CD14-positive monocyte (primary cell): ENCODE measurements at places on chromosomes 2 and 18. TPM values are rescaled to one million over a fixed set of nuclear protein-coding genes. Genes with fewer than 3 reads are reported as not detected.

DNA sequence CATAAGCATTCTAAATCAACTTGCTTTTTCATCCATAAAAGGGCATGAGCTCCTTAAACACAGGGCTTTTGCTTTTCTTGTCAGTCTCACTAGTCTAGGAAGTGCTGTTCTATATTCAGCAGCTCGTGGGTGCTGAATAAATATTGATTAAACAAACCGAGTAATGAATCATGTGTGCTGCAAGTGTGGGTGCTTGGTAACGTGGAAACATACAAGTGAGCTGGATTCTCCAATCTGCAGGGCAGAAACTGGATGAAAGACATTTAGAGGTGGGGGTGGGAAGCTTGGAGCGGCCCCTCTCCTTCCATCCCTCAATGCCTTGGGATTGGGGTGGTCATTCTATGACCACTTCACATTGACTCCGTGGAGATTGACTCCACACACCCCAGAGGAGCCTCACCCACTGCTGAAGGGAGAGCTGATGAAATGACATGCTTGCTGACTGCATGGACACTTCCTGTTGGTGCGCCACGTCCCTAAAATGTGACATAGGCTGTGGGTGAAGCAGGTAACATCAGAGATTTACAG, 114.6 kb downstream of the DOCK10 start:
- peaks cover 11% of the 10 kb centered on the region for H3K36me3 ChIP-seq
- H3K4me1 ChIP-seq = peaks cover 99% of the 10 kb centered on the region

GRCh38 chr2:33443274-33443829, 33.1 kb upstream of the RASGRP3 start:
- no peak for DNase-seq
- no peaks in the 10 kb centered on the region for H3K27me3 ChIP-seq
- no peak overlapping the region for H3K4me3 ChIP-seq
- no peaks in the 10 kb centered on the region for H3K36me3 ChIP-seq

HOXD1 gene
- not detected for polyA plus RNA-seq

EVA1A gene
- polyA plus RNA-seq = not detected

CD207 gene
- polyA plus RNA-seq = not detected

SKA1 gene
- polyA plus RNA-seq = 0.17 TPM

TUBA3E gene
- not detected for polyA plus RNA-seq

GRCh38 chr18:78517973-78518372, 461.6 kb upstream of the SALL3 start:
- no peak overlapping the region for H3K27ac ChIP-seq
- no peaks in the 10 kb centered on the region for H3K27me3 ChIP-seq
- H3K36me3 ChIP-seq = no peaks in the 10 kb centered on the region
- H3K4me3 ChIP-seq = no peak overlapping the region

CLEC4F gene
- 6.8 and 17.0 TPM in 2 replicates for polyA plus RNA-seq

SLC30A3 gene
- polyA plus RNA-seq = not detected

DNA sequence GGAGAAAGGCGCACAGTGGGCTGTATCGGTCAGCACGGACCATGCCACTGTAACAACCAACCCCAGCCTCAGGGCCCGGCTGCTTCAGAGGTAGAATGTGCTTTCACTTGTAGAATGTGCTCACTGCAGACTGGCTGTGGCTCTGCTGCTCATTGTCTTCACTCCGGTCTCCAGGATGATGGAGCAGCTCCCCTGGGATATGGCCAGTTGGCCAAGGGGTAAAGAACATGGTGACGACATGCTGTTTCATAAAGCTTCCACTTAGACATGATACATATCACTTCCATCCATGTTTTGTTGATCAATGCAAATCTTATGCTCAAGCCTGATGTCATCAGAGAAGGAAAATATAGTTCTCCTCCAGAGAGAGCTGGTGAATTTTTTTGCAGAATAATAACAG, 127.7 kb downstream of the SMAD2 start:
- H3K27me3 ChIP-seq = no peaks in the 10 kb centered on the region
- H3K36me3 ChIP-seq = no peaks in the 10 kb centered on the region
- DNase-seq = no peak
- H3K4me3 ChIP-seq = no peak overlapping the region
- no peak overlapping the region for H3K27ac ChIP-seq
- no peaks in the 10 kb centered on the region for H3K4me1 ChIP-seq

GRCh38 chr2:7028846-7029245, 111.6 kb downstream of the RNF144A start:
- no peaks in the 10 kb centered on the region for H3K27me3 ChIP-seq
- peaks cover 4% of the 10 kb centered on the region for H3K36me3 ChIP-seq
- peaks cover 5% of the 10 kb centered on the region for H3K4me1 ChIP-seq
- DNase-seq = no peak
- H3K4me3 ChIP-seq = no peak overlapping the region

- H3K4me3 ChIP-seq = no peak overlapping the region
- H3K27ac ChIP-seq = no peak overlapping the region
- H3K27me3 ChIP-seq = peaks cover 100% of the 10 kb centered on the region
- DNase-seq = no peak
- no peaks in the 10 kb centered on the region for H3K36me3 ChIP-seq
- H3K4me1 ChIP-seq = peaks cover 20% of the 10 kb centered on the region
These were observed 5.0 kb downstream of the SIX3 start for GRCh38 chr2:44946372-44947027.

- no peak for DNase-seq
- H3K27ac ChIP-seq = no peak overlapping the region
- peaks cover 46% of the 10 kb centered on the region for H3K27me3 ChIP-seq
- H3K4me1 ChIP-seq = peaks cover 20% of the 10 kb centered on the region
- H3K36me3 ChIP-seq = no peaks in the 10 kb centered on the region
- no peak overlapping the region for H3K4me3 ChIP-seq
These were observed 2.1 kb downstream of the POMC start for GRCh38 chr2:25165992-25166875.

GRCh38 chr18:74510770-74511095, 14.6 kb downstream of the CNDP2 start:
- DNase-seq = no peak
- peaks cover 8% of the 10 kb centered on the region for H3K4me1 ChIP-seq
- H3K27ac ChIP-seq = no peak overlapping the region
- peaks cover 96% of the 10 kb centered on the region for H3K36me3 ChIP-seq
- H3K27me3 ChIP-seq = no peaks in the 10 kb centered on the region
- no peak overlapping the region for H3K4me3 ChIP-seq

TMEM182 gene
- polyA plus RNA-seq = 0.69 TPM

DNA sequence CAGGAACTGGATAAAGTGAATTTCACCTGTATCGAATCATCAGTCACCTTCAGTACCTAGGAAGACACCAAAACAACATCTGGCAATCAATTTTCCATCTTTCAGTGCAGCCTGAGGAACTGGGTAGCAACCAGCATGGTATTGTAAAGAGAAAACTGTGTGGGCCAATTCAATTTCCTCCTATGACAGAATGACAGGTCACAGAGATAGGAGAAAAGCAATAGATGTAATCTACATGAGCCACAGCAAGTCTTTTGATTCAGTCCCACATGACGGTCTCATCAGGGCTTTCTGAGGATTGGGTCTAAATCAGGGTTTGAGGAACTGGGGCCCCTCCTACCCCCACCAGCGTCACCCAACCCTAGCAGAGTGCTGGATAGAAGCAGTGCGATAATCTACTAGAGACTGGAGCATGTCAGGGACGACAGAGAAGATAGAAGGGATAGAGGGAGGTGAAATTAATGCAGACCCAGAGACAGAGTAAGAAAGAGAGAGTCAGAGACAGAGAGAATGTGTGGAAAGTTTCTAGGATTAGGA, 268.7 kb downstream of the LRRTM1 start:
- no peaks in the 10 kb centered on the region for H3K36me3 ChIP-seq
- no peak for DNase-seq
- no peak overlapping the region for H3K27ac ChIP-seq
- H3K4me3 ChIP-seq = no peak overlapping the region
- no peaks in the 10 kb centered on the region for H3K4me1 ChIP-seq

TOGARAM2 gene
- polyA plus RNA-seq = not detected

DNA sequence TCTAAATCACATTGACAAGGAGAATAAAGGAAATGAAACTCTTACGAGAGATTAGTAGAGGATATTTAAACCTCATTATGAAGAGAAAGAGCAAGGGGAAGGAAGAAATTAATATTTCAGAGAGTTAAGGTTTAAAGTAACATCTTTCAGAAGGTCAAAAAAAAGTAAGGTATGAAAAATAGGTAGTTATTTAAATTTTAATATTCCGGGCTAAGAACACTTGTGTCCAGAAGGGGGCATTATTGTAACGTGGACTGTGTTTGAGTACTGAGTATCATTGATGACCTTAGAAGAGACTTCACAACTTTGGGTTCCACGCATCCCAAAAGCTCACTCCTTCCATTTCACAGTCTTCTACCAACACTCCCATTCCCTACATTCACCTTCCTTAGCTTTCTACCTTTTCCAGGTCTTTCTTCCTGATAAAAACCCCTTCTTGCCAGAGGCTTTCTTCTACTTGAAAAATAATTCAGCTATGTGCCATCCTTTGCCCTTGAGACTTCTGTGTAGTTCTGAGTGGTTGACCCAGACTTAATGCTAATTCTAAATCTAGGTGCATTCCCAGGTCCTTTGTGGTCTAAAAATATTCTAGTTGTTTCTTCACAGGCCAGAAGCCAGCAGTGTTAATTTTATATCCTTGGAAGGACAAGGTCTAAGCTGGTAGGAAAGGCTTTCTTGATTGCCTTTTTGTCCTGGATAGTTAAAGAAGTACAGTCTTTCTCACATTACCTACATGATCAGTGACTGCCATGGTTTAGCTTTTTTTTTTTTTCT, 16.5 kb downstream of the DYNC1I2 start:
- H3K27ac ChIP-seq = no peak overlapping the region
- H3K36me3 ChIP-seq = peaks cover 31% of the 10 kb centered on the region
- H3K4me1 ChIP-seq = no peaks in the 10 kb centered on the region

SAG gene
- 0.87 TPM for polyA plus RNA-seq

CHRND gene
- not detected for polyA plus RNA-seq

- no peak for DNase-seq
- no peaks in the 10 kb centered on the region for H3K27me3 ChIP-seq
- no peaks in the 10 kb centered on the region for H3K4me1 ChIP-seq
These were observed 86.6 kb downstream of the VWC2L start for GRCh38 chr2:214497489-214497888.

DNA sequence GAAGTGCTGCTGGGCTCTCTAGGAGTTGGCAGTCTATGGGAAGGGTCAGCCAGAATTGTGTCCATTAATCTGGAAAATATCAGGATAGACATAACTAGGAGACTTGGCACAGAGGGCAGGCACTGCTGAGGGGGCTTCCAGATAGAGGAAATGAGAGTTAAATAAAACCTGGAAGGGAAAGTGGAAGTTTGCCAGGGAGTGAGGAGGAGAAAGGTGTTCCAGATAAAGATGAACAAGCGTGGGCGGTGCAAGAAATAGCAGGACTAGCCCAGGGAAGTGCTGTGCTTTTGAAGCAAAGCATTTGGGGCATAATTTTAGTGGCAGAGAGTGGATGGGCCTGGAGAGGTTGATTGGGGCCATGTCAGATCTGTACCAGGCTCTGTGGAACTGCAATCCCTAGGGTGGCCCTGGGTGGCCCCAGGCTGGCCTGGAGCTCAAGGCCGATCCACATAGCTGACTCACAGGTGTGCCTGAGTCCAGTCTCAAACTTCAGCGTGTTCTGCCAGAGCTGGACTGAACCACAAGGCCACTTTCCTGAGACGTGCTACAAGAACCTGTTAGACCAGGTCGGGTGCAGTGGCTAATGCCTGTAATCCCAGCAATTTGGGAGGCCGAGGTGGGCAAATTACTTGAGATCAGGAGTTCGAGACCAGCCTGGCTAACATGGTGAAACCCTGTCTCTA, 26.9 kb downstream of the GALM start:
- peaks cover 7% of the 10 kb centered on the region for H3K4me1 ChIP-seq
- no peak for DNase-seq
- peaks cover 5% of the 10 kb centered on the region for H3K36me3 ChIP-seq
- no peak overlapping the region for H3K27ac ChIP-seq
- no peak overlapping the region for H3K4me3 ChIP-seq

GRCh38 chr2:30040147-30040546, 106.7 kb upstream of the YPEL5 start:
- no peak overlapping the region for H3K27ac ChIP-seq
- no peak overlapping the region for H3K4me3 ChIP-seq
- no peaks in the 10 kb centered on the region for H3K36me3 ChIP-seq
- DNase-seq = no peak
- no peaks in the 10 kb centered on the region for H3K4me1 ChIP-seq
- peaks cover 5% of the 10 kb centered on the region for H3K27me3 ChIP-seq

DNA sequence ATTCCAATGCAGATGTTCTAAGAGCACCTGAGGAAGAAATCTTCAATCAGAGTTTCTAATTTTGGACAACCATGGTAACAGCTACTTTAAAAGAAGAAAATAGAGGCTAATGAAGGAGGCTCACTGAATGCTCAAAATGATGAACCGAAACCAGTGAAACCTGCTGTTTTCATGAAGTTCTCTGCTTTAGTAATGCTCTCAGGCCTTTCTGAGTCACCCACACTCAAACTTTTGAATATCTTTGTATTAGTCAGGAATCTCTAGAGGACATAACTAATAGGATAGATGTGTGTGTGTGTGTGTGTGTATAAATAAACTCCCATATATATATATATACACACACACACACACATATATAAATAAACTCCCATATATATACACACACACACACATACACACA, 76.9 kb upstream of the RIT2 start:
- H3K4me1 ChIP-seq = no peaks in the 10 kb centered on the region
- H3K4me3 ChIP-seq = no peak overlapping the region
- no peak for DNase-seq
- no peak overlapping the region for H3K27ac ChIP-seq

DNA sequence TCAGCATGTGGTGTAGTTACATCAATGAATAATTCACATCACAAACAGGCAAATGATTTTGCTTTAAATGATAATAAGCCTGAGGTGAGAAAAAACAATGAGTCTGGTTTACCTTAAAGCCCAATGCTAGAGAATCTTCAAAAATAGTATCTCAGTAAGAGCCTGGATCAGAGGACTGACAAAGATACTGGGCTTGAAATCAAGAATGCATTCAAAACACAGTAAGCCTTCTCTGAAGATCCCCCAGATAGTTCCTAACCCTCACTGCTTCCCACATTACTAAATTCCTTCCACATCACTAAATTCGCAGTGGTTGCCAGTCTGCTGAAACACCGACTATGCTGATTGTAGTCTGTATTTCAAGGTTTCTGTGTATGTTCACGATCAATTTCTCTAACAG, 514.9 kb downstream of the SUCLG1 start:
- H3K27me3 ChIP-seq = no peaks in the 10 kb centered on the region
- H3K36me3 ChIP-seq = no peaks in the 10 kb centered on the region
- DNase-seq = no peak
- no peak overlapping the region for H3K27ac ChIP-seq
- H3K4me1 ChIP-seq = no peaks in the 10 kb centered on the region

SERPINB10 gene
- 2.0 TPM for polyA plus RNA-seq

OTX1 gene
- polyA plus RNA-seq = not detected
